ENCODE measurements at places on chromosomes 4 and X. TPM values are rescaled to one million over a fixed set of nuclear protein-coding genes. Genes with fewer than 3 reads are reported as not detected.

CT55 gene
- total RNA-seq, result not detected

STPG2 gene
- not detected for total RNA-seq

BMPR1B gene
- total RNA-seq, result 6.3 TPM

USP9X gene
- total RNA-seq, result 26.6 TPM

SOX3 gene
- total RNA-seq, result not detected

Measured in A549 treated with Hydrocortisone at 1 μM for 4 hours (cell line).